Stimulated activated CD4-positive, alpha-beta T cell treated with anti-CD3 and anti-CD28 coated beads, Interleukin-1b, Interleukin-23, amount 100 ng/mL, for 1 hour (primary cell): ENCODE measurements at places on chromosomes 2 and 18.

GRCh38 chr2:161418715-161419637 is 2.9 kb downstream of the TBR1 start:
- no peak for DNase-seq

GRCh38 chr2:116706396-116706795 is 1108.1 kb upstream of the DDX18 start:
- DNase-seq = no peak

DNA sequence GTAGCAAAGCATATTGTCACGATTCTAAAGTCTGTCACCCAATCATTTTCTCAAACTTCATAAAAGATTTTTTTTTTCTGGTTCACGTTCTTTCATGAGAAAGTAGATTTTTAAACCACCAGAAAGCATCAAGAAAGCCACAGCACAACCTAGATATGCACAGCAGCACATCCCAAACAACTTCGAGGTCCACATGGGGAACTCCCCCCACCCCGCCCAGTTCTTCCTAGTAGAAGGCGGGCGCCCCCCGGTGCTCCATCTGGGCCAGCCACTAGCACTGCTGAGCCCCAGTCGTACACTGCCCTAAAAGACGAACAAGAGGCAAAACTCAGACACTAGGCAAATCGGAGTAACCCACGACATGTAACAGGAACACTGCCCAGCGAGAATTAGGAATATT is 15.5 kb downstream of the HDLBP start:
- no peak for DNase-seq

DNA sequence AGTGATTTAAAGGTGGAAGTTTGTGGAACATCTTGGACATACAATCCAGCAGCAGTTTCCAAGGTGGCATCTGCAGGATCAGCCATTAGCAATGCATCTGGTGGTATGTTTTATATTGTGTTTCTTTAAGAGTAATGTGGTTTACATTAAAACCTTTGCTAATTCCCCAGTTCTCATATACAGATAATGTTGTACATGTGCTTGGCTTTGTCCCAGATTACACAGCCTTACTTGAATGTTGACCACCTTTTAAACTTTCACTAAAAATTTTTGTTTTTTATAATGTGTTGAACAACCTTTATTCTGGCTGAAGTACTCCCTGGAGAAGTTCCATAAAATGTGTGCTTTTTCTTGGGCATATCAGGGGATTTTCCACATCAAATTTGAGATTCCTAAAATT is 57.5 kb downstream of the MIB1 start:
- no peak for DNase-seq

DNA sequence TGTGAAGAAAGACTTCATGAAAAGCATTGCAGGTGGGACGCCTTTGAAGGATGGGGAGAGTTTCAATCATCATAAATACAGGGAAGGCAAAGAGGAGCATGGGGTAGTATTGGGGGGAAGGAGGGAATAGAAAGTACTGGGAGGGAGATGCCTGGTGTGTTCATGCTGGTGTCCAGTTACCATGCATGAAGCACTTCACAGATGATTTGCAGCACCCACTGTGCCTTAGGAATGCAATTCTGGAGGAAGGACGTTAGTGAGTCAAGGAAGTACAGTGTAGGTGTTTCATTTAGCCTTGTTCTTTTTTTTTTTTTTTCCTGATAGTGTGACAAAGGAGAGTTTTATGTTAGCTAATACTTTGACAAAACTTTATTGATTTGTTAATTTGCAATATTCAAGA is 36.8 kb downstream of the ADAM23 start:
- DNase-seq = no peak
